Epithelial cell of proximal tubule (primary cell): ENCODE measurements at places on chromosomes 6 and 20. TPM values are rescaled to one million over a fixed set of nuclear protein-coding genes. Genes with fewer than 3 reads are reported as not detected.

- no peak for DNase-seq
Measured at GRCh38 chr20:1757072-1757471, 99.5 kb upstream of the SIRPG start.

DNA sequence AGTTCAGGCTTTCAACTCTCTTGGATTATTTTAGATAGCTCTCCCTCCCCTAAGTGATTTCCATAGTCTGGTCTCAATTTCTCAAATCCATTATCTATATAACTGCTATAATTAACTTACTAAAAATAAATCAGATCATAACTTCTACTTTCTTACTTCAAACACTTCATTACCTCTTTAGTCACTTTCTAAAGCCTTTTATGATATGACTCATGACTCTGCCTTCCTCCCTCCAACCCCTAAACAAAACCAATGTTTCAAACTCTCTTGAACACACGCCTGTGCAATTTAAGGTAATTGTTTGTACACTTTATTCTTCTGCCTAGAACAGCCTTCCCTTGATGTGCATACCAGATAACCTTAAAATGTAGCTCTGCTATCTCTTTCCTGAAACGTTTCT lies 100.5 kb downstream of the LMBRD1 start:
- DNase-seq = no peak

DNA sequence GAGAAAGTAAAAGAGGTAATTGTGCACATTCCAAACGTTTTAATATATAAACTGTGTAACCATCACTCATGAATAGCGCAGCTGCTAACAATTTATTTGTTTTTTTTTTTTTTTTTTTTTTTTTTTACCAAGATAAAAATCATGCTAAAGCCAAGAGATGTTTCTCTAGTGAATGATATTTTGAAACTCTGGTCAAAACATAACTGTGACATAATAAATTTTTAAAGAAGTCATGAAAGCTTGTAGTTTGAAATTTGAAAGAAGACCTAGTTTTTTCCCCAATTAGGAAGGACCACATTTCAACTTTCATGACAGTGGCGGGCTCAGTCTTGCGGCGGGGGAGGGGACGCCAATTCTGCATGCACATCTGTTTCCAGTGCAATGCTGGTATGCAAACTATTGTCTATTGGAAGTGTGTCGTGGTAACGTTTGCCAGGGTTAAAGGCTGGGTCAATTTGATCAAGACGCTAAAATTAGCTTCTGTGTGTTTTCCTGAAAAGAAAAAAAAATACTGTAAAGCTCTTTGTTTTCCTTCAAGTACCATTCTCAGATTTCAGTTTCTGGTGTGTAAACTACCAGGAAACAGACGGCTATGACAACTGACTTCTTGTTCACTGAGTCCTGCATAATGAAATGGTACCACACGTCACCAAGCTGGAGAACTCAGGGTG lies 211.9 kb downstream of the FOXC1 start:
- no peak for DNase-seq

DNA sequence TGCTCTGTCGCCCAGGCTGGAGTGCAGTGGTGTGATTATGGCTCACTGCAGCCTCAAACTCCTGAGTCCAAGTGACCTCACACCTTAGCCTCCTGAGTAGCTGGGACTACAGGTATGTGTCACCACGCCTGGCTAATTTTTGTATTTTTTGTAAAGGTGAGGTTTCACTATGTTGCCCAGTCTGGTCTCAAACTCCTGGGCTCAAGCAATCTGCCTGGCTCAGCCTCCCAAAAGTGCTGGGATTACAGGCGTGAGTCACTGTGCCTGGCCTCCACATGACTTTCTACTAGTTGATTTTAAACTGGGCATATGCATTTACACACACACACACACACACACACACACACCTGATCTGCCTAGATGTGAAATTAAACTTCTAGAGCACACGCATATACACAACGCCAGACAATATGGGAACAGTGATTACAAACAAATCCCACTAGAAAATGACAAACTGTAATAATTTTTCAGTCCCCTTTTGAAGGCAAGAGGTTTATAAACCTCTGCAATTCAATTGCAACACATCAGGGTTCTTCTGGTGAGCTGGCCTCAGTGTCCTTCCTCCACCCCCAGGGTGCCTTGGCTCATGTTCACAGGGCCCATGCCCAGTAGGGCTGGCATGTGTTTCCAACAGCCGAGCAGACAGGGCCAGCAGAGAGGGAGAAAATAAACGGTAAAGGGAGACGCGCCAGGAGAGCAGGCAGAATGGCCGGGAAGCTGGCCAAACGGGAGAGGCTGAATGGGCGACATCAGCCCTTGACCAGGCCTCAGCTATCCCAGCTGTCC lies 31.2 kb downstream of the PARD6B start:
- no peak for DNase-seq

DNA sequence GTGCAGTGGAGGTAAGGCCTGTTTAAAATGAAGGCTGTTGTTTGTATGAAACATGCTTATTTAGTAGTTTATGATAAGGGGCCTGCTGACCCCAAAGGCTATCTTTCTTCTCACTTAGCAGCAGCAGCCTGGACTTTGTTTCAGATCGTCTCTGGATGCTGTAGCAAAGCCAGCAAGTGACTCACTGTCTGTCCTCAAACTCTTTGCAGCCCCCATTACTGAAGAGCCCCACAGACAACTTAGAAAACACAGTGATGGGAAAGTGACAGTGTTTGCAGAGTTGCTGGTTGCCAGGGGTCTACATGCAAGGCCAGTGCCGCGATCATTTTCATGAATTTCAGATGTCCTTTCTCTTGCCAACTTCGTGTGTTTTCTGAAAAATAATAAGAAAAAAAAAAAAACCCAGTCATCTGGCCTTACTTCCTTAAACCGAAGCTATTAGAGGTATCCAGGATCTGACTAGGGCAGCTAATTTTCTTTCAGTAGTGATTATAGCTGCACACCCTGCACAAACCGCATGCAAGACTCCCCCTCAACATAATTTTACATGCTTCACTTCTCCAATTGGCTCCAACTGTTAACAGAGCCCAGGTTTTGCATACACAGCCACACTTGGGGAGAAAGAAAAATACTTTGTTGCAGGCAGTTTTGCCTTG lies 11.6 kb upstream of the F13A1 start:
- no peak for DNase-seq

- DNase-seq = peak; percentile 66
Measured at GRCh38 chr6:45438849-45439406, 61.2 kb upstream of the SUPT3H start.

DNA sequence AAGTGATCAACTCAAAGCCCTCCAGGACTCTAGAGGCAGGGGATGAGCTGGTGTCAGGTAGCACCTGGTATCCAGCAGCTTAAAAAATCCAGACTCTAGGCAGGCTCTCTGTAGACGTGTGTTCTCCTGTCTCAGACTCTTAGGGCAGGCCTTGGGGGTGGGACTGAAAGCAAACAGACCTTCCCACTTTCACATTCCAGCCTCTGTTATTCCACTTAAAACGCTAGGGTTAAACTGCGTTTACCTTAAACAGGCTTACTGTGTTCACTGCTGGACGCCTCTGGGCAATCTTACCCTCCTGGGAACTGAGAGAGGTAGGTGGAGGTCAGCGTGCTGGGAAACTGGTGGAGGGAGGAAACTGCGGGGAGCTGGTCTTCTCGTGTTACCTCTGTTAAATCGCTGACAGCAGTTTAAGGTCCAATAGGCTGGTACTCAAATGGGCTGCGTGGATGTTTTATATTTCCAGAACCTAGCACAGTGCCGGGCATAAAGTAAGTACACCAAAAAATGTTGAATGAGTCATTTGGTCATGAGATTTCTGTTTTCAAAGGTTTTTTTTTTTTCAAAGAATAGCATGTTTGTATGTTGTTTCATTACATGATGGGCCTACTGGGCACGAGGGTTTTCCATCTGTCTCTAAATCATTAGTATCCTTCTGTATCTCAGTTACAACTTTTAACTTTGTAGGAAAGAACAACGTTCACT lies at the start of gene GCNT2:
GCNT2 (plus strand) TSS at position 248 of the 705 bp plus-strand sequence. CDS start 7,561 bp downstream, outside the sequence.
- DNase-seq = peak; percentile 74

DNA sequence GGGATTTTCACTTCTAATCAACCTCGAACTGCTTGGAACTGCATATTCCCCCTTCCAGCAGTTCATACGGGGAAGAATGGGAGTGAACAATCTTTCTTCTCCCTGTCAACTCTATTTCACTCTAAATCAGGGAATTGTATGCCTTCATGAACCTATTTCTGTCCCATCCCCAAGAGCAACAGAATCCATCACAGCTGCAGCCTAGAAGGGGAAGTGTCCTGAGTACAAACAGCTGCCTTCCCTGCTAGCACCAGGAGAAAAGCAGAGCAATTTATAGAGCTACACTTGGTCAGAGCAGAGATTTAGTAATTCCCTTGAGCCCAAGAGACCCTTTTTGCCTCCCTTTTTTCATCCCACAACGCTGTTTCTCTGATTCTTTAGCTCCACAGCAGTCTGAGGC lies 208.4 kb downstream of the ADGRG6 start:
- DNase-seq = no peak

GRCh38 chr6:5865506-5866031 lies 141.2 kb downstream of the NRN1 start:
- DNase-seq = no peak

DNA sequence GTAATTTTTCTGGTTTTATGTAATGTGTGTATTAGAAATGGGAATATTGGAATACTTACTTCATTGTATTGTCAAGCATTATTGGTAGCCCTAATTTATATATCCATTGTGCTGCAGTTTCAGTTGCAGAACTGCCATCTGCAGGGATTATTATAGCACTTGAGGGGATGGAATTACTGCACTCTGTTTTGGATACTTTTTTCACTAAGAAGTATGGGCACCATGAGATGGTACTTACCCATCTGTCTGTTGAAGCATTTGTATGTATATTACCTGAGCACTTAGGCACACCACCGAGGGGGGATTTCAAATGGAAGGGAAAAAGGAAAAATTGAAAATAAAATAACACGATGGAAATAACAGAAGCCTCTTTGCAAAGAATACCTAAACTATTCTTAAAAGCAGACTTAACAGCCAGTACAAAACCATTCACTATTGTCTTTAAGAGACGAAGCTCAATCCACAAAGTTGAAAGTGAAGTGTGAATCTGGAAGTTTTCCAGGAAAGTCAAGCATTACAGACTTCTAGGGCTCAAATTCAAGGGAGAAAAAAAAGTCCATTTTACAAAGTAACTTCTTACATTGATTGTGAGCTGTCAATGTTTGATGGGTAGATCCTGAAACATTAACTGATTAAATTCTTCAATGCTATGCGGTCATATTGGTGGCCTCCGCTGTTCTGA lies 318.7 kb downstream of the SOX4 start:
- no peak for DNase-seq

DNA sequence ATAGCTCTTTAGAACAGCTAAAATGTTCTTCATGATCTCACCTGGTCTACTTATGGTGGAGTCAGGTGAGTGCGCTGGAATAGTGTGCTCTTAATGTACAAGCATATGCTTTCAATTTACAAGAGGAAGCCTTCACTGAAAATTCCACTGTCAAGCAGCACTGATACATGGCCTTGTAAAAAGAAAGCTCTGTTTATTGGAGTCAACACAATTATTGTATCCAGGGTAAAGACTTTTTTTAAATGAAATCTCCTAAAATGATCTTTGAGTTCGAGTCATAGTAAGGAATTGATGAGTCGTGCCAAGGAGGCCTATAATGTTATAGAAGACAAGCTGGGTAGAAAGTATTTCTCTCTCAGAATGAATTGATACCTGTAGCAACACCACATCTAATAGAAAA lies 41.6 kb upstream of the CARMIL1 start:
- no peak for DNase-seq

DNA sequence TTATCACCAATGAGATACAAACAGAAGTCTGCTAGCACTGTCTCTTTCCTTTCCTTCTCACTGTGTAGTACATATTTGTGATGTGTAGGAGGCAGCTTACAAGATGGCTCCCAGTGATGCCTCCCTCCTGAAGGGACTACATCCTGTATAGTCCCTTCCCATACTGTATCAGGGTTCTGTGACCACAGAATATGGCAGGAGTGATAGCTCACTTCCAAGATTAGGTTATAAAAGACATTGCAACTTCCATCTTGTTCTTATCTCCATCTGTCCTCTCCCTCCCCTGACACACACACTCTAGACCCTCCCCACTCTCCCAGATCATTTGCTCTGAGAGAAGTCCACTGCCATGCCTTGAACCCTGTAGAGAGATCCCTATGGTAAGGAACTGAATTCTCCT lies 38.0 kb downstream of the SESN1 start:
- no peak for DNase-seq

The GRIK2 gene
- total RNA-seq = 0.86 TPM in 1 of 2 replicates, not detected in the other

The KIFC1 gene
- total RNA-seq = 117 and 126 TPM in 2 replicates

The ABHD16B gene
- total RNA-seq = not detected in 2 replicates

The FOXQ1 gene
- total RNA-seq = 2.0 and 2.1 TPM in 2 replicates

The DEFB132 gene
- total RNA-seq = not detected in 2 replicates
